ENCODE measurements at places on chromosomes 6 and 20. TPM values are rescaled to one million over a fixed set of nuclear protein-coding genes. Genes with fewer than 3 reads are reported as not detected.

The NKX2-2 gene
- not detected for total RNA-seq

The MLIP gene
- total RNA-seq = not detected

The TUBB2B gene
- 16.2 TPM for total RNA-seq

The DACT2 gene
- not detected for total RNA-seq

The TRAPPC3L gene
- not detected for total RNA-seq
